ENCODE measurements at places on chromosomes 4 and X.

DNA sequence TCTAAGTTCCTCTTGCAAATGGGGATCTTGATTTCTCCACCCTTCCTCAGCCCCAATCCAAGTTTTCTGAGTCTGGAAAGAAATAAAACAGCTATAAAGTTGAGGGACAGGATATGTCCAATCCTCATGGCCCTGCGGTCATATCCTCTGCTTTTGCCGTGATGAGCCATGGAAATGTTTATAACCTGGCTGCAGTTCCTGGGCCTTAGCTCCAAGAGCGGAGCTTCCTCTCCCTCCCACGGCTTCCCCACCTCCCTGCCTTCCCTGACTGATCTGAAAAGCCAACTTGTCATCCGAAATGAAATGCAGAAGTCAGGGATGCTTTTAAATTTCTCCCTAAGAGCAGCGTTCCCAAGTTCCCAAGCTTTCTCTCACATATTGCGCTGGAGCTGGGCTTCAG, 221.5 kb upstream of the SFRP2 start:
- DNase-seq, result no peak

- no peak for DNase-seq
These were observed 185.6 kb downstream of the SLC7A11 start for GRCh38 chr4:138056541-138056940.

DNA sequence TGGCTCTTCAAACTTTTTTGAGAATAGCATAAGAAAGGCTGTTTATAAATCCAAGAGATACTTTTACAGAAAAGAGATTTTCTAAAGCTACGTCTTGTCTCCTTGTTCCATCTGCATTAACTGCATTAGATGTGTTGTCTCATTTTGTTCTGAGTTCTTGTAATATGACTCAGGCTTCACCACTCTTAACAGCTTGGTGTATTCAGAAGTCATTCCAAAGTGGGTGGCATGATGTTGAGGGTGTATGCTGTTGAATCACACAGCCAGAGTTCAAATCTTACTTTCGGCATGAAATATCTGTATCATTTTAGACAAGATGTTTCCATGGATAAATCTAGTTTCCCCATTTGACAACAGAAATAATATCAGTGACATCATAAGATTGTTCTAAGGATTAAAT, 30.1 kb downstream of the SYTL5 start:
- DNase-seq, result no peak

GRCh38 chrX:70664726-70665125, 220.1 kb downstream of the DLG3 start:
- no peak for DNase-seq

DNA sequence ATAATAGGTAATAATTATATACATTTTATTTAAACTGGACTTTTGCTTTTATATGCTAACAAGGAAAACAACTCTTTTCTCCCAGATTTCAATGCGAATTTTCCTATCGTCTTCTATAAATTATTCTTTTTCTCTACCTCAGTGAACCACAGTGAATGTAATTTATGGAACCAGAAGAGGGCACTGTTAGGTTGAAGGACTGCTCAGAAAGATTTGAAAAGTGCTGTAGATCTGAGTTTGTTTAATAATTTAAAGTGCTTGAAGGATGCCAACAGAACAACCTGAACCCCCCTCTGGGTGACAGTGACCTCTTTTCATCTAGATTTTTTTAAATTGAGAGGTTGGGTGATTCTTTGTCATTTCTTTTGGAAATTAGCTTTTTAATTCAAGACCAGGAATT, 54.9 kb downstream of the PHOX2B start:
- no peak for DNase-seq

DNA sequence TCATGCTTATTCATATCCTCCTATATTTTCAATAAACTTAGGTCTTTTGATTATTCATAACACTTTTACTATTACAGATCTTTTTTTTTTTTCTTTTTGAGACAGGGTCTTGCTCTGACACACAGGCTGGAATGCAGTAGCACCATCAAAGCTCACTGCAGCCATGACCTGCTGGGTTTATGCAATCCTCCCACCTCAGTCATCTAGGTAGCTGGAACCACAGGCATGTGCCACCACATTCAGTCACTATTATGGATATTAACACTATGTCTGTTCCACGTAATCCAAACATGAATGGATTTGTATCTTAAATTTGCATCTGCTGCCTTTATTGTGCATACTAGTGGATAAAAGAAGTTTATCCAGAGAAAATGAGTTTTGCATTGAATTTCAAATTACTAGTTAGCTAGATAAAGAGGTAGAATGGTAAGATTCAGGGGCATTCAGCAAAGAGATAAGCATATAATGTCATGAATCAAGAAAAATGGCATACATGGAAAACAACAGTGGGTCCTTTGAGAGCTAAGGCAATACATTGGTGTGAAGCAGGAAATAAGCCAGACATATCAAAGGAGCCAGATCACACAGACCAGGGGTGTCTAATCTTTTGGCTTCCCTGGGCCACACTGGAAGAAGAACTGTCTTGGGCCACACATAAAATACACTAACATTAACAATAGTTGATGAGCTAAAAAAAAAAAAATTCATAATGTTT, 13.9 kb downstream of the ANAPC10 start:
- no peak for DNase-seq

- DNase-seq, result no peak
These were observed 33.9 kb upstream of the DDIT4L start for GRCh38 chr4:100224160-100224559.

DNA sequence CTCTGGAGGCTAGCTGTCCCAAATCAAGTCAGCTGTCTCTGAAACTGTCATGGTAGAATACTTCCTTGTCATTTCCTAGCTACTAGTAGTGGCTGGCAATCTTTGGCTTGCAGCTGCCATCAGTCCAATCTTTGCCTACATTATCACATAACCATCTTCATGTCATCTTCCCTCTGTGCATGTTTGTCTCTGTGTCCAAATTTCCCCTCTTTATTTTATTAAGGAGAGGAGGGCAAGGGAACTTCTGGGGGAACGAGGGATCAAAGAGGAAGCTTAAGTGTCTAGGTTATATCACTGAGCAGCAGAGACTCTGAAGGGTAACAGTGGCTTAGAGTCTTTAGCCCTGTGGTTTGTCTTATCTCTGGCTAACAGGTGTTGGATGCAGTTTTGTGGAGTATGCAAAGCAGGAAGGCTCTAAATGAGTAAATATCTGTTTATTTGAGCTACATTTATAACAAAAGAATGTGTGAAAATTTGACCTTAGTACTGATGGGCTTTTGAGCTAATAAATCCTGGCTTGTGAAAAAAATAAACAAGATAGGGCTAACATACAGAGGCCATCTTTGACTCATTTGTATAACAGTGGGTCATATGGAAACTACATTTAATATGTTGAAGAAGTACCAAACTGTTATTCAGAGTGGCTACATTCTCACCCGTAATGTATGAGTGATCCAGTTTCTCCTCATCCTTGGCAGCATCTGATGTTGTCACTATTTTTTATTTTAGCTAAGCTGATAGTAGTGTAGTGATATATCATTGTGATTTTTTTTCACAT, 49.4 kb upstream of the ENOX2 start:
- DNase-seq, result no peak

- DNase-seq, result no peak
These were observed 404.6 kb upstream of the FAT1 start for GRCh38 chr4:187128222-187128621.

DNA sequence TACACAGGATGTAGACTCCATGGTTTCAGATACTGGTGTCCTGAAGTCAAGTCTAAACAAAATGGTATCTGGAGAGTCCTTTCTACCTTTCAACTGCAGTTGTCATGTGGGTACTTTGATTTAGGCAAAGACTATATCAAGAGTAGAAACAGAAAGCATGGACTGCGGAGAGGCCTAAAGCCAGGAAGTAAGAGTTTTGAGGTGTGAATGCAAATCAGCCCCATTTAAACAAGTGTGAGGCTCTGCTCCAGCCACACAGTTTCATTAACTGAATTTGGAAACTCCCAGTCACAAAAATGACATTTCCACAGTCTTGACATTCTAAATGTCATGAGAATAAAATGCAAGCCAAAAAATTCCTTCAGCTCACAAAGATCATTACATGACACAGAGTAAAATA, 87.2 kb upstream of the MCF2 start:
- no peak for DNase-seq

- DNase-seq, result no peak
These were observed 2.2 kb upstream of the CLDN2 start for GRCh38 chrX:106917830-106918500.

GRCh38 chrX:48531358-48531959, 8.1 kb upstream of the TBC1D25 start:
- no peak for DNase-seq

DNA sequence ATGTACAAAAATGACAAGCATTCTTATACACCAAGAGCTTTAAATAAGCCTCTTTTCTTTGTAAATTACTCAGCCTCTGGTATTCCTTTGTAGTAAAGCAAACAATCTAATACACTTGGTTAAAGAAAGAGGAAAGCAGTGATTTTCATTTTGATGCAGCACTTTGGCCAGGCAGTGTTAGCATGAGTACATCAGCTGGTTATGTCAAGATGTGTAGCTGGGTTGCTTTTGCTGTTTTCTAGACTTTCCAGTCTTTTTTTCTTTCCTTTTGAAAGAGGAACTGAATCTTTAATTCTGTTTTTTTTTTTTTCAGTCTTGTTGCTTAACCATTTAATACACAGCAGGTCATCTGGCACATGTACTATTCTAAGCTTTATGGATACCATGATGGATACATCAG, 167.1 kb upstream of the AADAT start:
- DNase-seq, result no peak

Data from cerebellar nuclear complex (tissue), 1 donor.